ENCODE measurements at places on chromosomes 13 and 19.

GRCh38 chr19:45569619-45570421, 14.8 kb downstream of the OPA3 start:
- DNase-seq, result peak; percentile 47

DNA sequence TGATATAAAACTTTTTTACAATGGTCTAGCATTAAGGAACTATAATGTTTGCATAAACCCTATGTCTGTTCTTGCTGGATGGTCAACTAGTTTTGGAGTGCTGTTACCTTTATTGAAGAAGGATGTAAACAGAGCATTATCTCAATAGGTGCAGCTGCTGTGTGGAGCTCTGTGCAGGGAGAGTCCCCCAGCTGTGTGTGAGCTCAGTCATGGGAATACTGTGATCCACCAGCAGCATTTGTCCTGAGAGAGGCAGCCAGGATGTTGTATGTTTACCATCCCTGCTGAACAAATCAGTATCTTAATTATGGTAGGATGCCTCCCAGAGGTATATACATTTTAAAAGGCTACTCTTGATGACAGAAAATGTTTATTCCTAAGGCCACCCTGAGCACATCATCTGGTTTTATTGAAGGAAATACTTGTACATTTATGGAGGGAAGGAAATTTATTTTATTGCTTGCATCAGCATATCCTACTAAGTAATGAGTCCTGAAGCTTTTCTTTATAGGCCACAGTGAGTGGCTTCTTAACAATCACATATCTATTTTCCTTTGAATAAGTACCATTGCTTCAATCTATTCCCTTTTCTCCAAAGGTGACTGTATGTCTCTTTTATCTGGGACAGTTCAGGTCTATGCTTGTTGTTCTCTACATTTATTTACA, 11.7 kb downstream of the RAP2A start:
- DNase-seq, result no peak

DNA sequence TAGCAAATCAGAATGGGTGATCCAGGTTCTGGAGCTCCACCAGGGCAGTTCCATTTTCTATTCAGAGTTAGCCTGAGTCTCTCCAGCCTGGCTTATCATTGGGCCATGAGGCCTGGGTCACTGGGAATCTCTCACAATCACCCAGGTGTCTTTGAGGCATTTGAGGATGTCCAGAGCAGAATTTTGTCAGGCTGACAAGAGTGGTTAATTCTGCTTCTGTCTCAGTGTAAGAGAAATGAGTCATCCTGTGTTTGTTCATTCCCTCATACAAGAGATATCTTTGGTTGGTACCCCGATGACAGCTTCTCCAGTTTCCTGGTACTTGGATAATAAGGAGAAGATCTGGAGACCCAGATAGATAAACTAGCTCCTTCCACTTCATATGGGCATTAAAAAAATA, 10.4 kb downstream of the ZNF93 start:
- no peak for DNase-seq

GRCh38 chr13:99182439-99182838, 18.2 kb upstream of the UBAC2 start:
- no peak for DNase-seq

- DNase-seq, result peak; percentile 59
These were observed 14.6 kb downstream of the GNA11 start for GRCh38 chr19:3108775-3109174.

GRCh38 chr13:106291006-106291405, 244.5 kb downstream of the EFNB2 start:
- DNase-seq, result no peak

DNA sequence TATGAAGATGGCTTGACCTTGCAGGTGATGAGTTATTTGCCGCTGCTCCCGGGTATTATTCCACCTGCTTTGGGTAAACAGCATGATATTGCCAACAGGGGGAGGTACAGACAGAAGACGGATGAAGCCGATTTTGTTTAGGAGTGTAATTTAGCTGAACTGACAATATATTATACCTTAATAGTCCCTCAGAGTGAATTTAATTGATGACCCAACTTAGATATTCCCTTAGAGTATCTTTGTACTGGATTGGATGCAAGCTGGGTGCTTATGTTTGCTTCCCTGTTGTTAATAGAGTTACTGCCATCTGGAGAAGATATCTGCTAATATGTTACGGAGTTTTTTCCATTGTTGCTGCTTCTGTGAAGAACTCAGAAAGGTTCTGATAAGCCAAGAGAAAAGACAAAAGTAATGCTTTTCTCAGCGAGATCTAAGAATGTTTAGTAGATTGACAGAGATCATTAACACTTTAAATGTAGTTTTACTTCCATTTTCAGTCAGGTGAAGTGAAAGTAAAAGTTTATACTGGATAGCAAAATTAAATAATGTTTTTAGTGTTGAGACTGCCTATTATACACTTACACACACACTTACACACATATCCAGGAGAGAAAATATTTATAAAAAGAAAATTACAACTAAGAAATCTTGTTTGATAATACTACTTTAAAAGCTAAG, 2220.8 kb upstream of the PCDH20 start:
- DNase-seq, result no peak

- no peak for DNase-seq
These were observed 2312.6 kb downstream of the PCDH9 start for GRCh38 chr13:64917566-64917965.

DNA sequence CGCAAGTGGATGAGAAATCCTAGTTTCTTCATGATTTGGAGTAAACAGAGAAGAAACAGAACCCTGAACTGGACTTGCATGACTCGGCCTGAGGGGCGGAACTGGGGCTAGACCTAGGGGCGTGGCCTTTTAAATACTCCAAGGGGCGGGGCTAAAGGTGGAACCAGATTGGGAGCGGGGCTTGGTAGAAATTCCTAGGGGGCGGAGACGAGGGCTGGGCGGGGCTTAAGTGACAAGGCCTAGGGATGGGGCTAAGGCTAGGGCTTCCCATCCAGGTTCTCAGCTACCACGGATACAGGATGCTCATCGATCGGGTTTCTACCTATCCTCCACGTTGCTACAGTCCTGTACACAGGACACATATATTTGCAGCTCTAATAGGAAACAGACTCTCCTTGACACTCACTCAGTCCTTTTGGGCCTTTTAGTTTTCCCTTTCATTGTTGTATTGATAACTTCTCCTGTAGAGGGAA, 372 bp upstream of the ZNF699 start:
- peak; percentile 72 for DNase-seq

GRCh38 chr13:48236528-48237353, 3.7 kb downstream of the ITM2B start:
- DNase-seq, result no peak

GRCh38 chr13:41985788-41986508, 25.0 kb upstream of the VWA8 start:
- no peak for DNase-seq

- no peak for DNase-seq
These were observed 135.6 kb downstream of the PRR20E start for GRCh38 chr13:57302604-57303003.

GRCh38 chr13:44147648-44148047, 226.0 kb upstream of the SERP2 start:
- no peak for DNase-seq

DNA sequence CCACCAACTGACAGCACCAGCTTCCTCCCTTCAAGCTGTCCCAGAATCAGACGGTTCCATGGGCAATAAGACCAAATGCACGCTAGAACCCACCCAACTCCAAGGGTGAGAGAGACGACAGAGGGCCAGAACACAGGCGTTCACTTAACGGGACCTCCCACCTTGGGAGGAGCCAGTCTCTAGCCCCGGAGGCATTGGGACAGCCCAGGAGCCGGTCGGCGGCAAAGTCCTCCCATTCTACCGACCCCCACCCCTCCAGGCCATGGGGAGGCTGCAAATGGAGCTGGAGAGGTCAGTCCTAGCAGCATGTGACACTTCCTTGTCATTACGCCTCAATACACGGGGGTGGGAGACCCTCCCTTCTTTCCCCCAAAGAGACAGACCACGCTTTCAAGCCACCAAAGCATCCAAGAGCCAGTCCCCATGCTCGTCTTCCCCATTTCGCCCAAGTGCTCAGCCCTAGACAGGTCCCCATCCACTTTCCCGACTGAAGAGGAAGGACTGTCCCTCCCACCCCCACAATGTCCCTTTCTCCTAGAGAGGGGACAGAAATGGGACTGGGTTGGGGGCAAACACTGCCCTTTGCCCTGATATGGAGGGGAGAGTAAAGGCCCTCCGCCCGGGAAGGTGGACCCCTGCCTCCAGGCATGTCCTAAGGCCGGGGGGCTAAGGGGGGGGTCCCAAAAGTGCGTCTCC, 964 bp downstream of the KHSRP start:
- no peak for DNase-seq

- DNase-seq, result no peak
These were observed 823 bp downstream of the TLE5 start for GRCh38 chr19:3061182-3062161.

DNA sequence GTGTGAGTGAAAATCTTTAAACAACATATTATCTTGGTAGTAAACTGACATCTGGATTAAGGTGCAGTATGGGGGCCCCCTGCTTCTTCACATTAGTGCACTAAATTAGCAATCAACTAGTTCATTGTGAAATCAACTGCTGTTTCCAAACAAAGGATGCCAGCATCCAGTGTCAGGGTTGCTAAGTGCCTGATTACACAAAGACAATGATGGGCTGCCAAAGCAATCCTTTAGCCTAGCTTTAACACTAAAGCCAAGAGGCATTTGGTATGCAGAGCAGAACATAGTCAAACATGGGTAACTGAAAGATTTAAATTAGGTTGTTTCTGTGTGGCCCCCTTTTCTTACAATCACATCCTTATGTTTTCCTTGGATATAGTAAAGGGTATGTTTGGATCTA, 543.1 kb upstream of the SLITRK5 start:
- no peak for DNase-seq

GRCh38 chr13:60210510-60211330, 47.0 kb upstream of the DIAPH3 start:
- DNase-seq, result no peak

DNA sequence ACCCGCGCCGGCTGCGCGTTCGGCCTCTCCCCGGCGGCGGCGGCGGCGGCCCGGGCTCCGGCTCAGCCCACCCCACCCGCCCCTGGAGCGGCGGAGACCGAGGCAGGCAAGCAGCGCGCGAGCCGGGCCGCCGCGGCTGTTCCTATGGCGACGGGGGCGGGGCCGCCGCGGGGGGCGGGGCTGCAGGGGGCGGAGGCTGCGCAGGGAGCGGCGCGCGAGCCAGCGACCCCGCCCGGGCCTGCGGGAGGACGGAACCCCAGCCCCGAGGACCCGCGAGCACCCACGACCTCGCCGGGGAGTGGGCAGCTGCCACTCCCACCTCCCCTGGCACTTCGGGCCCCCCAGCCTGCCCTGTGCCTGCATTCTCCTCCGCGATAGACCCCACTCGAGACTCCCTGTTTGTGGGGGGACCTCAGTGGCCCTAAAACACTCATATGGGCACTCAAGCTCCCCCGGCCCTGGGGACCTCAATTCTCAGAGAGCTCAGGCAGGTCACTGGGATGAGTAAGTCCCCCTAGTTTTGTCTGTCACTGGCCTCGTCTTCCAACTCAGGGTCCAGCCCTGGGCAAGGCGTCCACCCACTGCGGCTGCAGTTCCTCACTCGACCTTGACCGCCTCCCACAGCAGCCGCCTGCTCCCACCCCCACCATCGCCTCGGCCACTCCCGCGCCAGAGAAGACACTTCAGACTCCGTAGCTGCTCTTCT, at the start of gene CTXN1:
Gene CTXN1, minus strand, starts transcription at position 115 of the 706 bp plus-strand sequence. CDS start 597 bp downstream, outside the sequence.
- DNase-seq, result peak; percentile 70

Measured in stimulated activated CD8-positive, alpha-beta memory T cell treated with anti-CD3 and anti-CD28 coated beads, Interleukin-2, amount 100 ng/mL, for 48 hours (primary cell).